ENCODE measurements at places on chromosomes 12 and 14.

DNA sequence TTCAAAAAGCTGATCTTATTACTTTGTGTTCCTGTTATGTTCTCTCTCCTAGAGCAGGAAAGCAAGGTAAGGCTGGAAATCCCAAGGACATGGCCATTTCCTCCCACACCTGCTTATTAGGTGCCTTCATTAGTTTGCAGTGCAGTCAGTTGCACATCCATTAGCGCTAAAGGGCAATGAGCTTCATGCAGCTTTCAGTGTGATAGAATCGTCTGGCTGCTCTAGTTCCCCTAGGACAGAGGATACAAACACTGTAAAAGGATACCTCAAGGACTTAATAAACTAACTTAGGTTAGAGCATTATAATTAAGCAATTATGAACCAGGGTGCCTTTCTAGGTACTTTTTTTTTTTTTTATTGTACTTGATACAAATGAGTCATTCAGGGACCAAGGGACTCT lies 21.1 kb downstream of the TMEM117 start:
- DNase-seq = no peak

DNA sequence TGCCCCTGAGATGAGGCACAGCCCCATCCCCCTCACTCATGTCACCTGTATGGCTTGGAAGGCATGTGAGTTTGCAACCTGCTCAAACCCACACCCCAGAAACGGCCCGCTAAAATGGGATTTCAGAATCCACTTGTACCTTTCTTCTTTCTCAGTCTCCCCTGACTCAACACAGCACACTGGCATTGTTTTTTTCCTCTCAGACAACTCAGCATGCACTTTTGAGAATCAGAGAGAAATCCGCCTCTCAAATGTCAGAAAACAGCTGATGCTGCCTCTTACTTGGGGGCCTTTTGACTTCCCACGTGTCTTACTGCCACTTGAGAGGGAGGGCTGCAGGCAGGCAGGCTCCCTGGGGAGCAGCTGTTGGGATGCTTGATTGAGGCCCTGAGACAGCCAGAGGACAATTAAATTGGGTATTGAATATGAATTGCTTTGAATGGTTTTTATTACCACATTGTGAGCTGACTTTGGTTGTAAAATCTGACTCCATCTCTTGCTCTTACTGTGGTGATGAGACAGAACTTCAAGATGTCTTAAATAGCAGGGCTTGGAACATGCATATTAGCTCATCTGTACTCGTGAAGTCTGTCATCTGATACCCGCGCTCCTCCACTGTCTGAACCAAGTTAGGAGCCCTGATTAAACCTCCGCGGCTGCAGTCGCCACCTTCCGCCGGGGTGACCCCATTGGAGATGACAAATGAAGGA lies 96.6 kb downstream of the APAF1 start:
- DNase-seq = no peak

DNA sequence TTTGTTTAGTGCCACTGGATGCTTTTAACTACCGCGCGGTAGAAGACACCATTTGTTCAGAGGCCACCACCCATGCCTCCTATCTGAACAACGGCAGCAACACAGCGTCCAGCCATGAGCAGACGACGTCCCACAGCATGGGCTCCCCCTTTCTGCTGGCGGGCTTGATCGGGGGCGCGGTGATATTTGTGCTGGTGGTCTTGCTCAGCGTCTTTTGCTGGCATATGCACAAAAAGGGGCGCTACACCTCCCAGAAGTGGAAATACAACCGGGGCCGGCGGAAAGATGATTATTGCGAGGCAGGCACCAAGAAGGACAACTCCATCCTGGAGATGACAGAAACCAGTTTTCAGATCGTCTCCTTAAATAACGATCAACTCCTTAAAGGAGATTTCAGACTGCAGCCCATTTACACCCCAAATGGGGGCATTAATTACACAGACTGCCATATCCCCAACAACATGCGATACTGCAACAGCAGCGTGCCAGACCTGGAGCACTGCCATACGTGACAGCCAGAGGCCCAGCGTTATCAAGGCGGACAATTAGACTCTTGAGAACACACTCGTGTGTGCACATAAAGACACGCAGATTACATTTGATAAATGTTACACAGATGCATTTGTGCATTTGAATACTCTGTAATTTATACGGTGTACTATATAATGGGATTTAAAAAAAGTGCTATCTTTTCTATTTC lies 93.2 kb downstream of the FLRT2 start:
- DNase-seq = no peak

GRCh38 chr12:100472325-100472724 lies 1.3 kb upstream of the NR1H4 start:
- no peak for DNase-seq

DNA sequence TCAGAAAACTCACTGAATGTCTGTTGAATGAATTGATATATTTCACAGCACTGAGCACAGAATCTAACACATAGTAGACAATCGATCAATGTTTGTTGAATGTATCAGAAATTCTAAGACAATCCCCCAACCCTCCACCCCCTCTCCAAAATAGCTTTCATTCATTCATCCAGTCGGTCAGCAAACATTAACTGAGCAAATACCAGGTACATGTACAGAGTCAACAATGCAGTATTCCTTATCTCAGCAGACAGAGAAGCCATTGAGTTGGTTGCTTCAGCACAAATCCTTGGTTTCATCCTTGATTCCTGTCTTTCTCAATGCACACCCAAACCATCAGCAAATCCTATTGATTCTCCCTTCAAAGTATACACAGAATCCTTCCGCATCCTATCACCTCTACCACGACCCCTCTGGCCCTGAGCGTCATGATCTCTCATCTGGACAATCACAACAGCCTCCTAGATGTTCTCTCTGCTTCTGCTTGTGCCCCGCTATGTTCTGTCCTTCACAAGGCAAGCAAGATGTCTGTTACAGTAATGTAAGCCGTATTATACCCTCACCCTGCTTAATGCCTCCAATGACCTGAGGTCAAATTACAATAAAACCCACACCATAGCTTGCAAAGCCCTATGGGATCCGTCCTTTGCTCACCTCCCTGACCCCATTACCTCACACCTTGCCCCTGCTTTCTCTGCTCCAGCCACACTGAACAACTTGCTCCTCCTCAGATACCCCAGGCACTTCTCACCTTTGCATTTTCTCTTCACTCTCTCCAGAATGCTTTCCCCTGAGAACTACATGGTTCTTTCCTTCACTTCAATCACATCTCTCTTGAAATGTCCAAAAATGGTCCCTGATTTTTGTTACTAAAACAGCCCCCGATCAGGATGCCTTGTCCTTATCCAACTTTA lies 738.1 kb upstream of the TBX3 start:
- DNase-seq = no peak

DNA sequence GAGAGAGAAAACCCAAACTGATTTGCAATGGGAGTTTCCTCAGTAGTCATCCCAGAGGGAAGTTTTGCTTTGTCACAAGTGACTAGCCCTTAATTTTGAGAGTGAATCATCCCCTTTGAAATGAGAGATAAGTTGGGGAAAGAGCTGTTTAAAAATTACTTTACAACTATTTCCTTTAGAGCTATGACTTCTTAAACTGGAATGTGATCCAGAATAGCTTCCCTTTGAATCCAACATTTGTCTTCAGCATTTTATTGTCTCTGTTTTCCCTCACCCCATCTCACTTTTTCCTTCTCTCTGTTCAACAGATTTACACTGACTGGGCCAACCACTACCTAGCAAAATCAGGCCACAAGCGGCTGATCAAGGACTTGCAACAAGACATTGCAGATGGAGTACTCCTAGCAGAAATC lies 109.3 kb downstream of the NAV3 start:
- no peak for DNase-seq

DNA sequence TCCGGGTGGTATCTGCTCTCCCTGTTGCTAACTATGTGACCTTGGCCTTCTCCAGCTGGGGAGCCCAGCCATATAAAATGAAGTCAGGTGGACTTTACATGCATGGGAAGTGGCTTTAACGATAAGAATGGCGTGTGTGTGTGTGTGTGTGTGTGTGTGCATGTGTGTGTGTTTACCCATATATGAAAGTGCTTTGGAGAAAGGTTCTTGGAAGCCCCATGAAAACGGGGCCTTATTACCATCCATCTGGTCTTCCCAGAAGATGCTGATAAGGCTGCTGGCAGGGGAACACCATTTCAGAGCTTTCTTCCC lies 94.8 kb downstream of the LRRC74A start:
- DNase-seq = no peak

GRCh38 chr14:57769863-57770523 lies 95.9 kb downstream of the SLC35F4 start:
- DNase-seq = no peak
